Activated naive CD8-positive, alpha-beta T cell treated with anti-CD3 and anti-CD28 coated beads for 36 hours (primary cell): ENCODE measurements at places on chromosomes 3 and 15. TPM values are rescaled to one million over a fixed set of nuclear protein-coding genes. Genes with fewer than 3 reads are reported as not detected.

GCNT3 gene
- not detected for total RNA-seq

GRCh38 chr3:99846477-99847160 lies 29.0 kb downstream of the CMSS1 start:
- DNase-seq, result no peak

SERPINI2 gene
- not detected for total RNA-seq

GRCh38 chr3:119295816-119296726 lies 1.9 kb downstream of the ARHGAP31 start:
- DNase-seq, result no peak

DNA sequence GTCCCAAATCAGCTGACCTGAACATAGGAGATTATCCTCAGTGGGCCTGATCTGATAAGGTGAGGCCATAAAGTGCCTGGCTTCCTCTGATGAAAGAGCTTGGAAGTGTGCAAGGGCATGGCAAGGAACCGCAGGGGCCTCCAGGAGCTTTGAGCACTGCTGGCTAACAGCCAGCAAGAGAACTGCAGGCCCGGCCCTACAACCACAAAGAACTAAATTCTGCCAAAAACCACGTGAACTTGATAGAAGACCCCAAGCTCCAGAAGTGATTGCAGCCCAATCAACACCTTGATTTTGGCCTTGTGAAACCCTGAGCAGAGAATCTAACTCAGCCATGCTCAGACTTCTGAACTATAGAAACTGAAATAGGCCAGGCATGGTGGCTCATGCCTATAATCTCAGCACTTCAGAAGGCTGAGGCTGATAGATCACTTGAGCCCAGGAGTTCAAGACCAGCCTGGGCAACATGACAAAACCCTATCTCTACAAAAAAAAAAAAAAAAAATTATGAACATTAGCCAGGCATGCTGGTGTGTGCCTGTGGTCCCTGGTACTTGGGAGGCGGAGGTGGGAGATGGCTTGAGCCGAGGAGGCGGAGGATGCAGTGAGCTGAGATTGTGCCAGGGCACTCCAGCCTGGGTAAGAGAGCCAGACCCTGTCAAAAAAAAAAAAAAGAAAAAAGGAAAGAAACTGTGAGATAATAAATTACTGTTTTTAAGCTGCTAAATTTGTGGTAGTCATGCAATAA lies 7.7 kb upstream of the DIS3L start:
- DNase-seq, result no peak

SLC28A2 gene
- total RNA-seq, result not detected

DNA sequence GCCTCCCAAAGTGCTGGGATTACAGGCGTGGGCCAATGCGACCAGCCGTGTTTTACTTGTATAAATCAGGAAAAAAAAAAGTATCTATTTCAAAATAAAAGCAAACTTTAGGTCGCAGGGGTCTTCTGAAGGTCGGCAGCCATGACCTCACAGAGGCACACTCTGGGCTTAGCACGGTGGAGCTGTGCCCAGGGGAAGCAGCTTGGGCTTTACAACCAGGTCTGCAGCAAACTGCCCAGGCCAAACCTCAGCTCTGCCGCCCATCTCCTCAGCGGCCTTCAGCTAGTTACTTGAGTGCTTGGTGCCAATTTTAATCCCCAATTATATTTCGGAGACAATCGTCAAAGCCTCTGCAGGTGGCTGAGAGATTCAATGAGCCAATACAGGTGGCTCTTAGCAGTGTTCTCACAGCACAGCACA lies 30.1 kb downstream of the ZDHHC19 start:
- DNase-seq, result no peak

ZNF774 gene
- total RNA-seq, result 0.82 TPM

DNA sequence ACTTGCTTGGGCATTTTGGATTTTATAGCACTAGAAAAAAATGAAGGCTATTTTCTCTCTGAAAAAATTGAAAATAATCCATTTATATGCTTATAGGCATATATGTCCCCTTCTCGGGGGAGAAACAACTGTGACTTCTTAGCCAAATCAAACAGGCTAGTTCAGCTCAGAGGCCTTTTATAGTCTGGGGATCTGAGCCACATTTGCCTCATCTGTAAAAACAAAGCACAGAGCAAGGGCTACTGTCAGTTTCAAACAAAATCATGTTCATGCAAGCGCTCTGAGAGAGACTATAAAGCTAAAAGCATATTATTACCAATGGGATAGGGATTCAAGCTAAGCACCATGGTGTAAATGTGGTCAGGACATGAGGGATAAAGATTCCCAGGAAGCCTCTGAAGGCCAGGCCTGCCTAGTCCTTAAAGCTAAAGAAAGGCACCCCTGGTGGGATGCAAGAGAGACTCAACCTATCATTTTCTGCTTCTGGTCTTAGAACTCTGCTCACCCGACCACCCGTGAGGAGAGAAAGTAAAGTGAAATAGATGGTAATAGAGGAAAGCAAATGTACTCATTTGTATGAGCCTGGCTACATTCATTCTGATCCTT lies 51.0 kb upstream of the IL12A start:
- DNase-seq, result no peak

DNA sequence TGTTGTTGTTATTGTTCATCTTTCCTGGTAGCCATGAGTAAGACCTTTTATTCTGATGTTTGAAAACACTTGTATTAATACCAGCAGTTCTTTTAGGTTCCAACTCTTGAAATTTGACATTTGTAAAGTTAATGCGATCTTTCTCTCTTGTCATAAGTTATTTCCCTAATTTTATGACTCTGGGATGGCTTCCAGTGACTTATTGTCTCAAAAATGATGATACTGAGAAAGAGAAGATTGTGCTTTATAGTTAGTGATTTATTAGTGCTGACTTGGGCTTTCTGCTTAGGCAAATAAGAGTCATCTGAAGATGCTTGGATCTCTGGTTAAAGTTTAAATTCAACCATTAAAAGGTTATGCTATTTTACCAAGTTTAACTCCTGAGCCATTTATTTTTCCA lies 715.2 kb downstream of the GRM7 start:
- DNase-seq, result no peak

DNA sequence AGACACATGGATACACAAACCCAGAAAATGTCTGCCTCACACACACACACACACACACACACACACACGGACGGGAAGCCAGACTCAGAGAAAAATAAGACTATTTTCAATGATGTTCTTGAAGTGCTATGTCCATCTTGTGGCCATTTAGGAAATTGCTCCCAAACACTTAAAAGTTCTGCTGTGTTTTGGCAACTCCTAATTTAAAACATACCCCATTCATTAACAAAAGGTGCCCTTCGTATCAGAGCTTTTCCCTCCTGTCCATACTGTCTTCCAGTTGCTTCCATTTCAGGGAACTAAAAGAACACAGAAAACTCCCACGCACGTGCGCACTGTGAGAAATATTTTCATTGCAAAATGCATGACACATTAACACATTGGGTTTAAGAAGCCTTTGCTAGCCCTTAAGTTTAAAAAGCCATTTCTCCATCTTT lies 44.6 kb downstream of the SLC12A1 start:
- peak; percentile 5 for DNase-seq

GRM7 gene
- total RNA-seq, result not detected

- DNase-seq, result no peak
These were observed 208.7 kb downstream of the SOX2 start for GRCh38 chr3:181920409-181920808.

FOXL2NB gene
- total RNA-seq, result not detected

GRCh38 chr3:132592216-132592615 lies 4.9 kb upstream of the ACKR4 start:
- no peak for DNase-seq

DNA sequence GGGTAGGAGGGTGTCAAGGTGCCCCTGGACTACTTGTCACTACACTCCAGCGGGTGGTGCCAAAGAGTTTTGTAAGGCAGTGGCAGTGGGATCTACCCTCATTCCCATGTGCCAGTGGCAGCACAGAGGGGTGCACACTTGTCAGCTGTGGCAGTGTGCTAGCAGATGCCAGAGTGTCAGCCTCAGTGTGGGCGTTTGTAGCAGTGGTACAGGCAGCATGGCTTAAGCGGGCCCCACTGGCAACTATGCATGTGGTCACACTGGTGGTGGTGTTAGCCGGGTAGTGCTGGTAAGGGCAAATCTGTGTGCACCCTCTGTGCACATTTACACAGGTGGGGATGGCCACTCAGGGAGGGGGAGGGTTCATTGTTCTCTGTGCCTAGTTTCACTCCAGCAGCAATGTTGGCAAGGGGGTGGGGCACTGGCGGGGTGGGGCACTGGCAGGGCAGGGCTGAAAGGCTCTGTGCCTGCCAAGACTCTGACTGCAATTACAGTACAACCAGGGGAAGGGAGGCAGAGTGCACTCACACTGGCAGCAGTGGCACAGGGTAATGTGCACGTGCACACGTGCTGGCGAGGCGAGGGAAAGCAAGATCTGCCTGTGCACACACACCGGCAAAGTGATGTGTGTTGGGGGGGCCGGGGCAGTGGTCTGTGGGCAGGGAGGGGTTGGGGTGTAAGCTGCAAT lies 31.8 kb downstream of the MYO9A start:
- DNase-seq, result no peak

GRCh38 chr3:28028554-28028953 lies 212.9 kb upstream of the CMC1 start:
- DNase-seq, result no peak

PLCB2 gene
- total RNA-seq, result 40.8 TPM

TRAT1 gene
- 12.3 TPM for total RNA-seq

- DNase-seq, result no peak
These were observed 388.0 kb downstream of the FOXP1 start for GRCh38 chr3:71195492-71195891.

TMEM212 gene
- not detected for total RNA-seq

DNA sequence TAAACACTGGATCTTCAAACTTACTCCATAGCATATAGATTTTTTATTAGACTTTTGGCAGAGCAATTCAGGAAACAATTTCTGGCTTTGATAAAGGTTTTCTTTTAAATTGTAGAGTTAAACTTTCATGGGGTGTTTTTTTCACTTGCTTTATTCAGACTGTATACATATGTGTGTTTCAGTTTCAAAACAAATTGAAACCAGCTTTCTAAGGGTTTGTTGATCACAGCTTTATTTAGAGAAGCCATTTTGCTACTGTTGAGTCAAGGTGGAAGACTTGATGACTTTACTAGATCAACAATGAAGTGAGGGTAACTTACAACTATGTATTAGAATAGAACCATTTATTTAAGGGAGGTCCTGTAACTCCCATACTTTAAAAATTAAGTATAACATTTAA lies 6.2 kb downstream of the UBE2E1 start:
- no peak for DNase-seq
